Fibroblast of skin of left biceps (primary cell): ENCODE measurements at places on chromosomes 13 and 19.

DNA sequence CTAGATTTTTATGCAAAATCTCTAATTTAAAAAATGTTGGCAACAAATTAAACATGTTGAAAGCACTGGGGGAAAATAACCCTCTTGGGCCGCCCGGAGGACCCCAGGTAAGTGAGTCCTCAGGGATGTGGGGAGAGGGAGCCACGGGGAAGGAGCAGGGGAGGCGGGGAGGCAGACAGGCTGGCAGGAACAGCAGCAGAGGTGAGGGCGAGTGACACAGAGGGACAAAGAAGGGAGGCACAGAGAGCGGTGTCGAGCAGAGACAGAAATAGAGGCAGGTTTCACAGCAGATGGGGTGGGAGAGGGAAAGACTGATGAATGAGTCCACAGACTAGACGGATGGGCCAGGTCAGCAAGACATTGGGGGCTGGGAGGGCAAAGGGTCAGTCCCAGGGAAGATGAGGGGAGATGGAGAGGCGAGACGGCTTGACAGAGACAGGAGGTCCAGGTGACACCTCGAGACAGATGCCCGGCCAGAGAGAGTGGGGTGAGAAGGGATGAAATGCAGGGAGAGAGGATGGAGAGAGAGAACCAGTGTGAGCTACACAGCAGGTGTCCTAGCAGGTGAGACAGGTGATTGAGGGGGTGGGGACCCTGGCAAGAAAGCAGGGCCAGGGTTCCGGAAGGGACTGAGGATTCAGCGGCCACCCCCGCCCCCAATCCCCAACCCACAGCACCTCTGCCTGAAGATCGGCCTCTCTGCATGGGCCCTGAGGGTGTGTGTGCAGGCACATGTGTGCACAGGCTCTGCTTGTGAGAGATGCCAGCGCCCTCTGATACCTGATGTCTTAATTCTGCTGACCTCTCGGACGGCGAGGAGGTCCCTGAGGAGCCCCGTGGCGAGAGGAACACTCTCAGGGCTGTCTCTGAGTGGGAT is 3.8 kb downstream of the LRRC4B start:
- DNase-seq, result no peak

GRCh38 chr13:43935878-43936277 is 56.2 kb downstream of the LACC1 start:
- peak; percentile 25 for DNase-seq

DNA sequence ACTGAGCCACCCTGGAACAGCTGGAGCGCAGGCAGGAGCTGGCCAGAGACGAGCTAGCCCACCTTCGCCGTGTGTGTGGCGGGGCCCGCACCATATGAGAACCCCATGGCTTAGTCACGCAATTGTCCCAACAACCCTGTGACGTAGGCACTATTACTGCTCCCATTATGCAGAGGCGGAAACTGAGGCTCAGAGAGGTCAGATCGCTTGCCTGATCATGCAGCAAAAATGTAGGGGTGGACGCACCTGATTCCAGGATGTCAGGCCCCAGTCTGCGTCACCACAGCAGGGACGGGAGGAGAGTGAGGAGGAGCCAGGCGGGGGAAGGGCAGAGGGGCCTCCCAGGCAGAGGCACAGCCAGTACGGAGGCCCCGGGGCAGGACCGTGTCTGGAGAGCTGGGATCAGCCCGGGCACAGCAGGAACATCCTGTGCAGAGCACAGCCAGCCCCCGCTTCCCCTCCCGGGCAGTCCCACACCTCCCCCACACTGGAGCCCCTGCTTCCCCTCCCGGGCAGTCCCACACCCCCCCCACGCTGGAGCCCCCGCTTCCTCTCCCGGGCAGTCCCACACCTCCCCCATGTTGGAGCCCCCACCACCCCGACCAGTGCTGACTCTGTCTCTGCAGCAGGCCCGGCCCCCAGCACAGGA is 16.7 kb downstream of the PIP5K1C start:
- no peak for DNase-seq

DNA sequence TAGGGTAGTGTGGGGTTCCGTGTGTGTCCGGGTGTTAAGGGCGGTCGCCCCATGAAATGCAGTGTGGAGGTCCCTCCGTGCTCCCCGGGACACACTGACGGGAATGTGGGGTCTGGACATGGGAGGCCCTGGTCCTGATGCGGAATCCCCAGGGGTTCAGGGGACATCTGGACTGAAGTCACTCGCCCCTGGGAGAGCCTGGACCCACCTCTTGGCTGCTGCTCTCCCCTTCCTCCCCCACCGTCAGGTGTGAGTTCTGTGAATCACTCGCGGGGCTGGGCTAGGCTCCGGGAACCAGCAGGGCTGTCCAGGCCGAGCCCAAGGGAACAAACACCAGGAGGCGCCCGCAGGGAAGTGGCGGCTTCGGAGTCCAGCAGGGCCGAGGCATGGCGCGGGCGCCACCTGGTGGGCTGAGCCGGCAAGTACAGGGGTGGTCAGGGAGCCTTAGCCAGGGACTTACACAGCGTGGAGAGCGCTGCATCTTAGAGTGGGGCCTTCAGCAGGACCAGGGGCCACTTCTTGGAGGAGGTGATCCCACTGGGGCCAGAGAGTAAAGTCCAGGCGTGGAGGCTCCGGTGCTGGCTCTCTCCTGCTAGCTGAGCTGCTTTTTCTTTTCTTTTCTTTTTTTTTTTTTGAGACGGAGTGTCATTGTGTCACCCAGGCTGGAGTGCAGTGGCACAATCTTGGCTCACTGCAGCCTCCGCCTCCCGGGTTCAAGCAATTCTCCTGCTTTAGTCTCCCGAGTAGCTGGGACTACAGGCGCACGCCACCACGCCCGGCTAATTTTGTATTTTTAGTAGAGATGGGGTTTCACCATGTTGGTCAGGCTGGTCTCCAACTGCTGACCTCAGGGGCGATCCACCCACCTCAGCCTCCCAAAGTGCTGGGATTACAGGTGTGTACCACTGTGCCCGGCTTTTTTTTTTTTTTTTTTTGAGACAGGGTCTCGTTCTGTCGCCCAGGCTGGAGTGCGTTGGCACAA is 20.1 kb downstream of the WTIP start:
- DNase-seq, result peak; percentile 48

DNA sequence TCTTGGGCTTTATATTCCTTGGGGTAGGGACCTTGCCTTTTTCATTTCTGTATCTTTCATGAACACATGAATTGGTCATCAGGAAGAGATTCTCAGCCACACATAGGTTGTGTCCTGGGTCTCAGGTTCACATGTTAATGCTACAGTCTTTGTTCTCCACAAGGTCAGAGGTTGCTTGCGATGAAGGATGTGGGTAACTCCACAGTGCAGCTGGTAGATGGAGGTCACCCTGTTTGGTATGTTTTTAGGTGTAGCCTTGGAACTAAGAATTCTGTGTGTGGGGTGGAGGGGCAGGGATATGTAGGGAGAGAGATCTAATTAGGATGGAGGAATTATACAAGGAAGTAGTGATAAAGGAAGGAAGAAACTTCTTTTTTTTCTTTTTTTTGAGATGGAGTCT is 23.2 kb downstream of the CEACAM1 start:
- no peak for DNase-seq

- no peak for DNase-seq
These were observed 111.8 kb upstream of the EDNRB start for GRCh38 chr13:78030341-78030896.

DNA sequence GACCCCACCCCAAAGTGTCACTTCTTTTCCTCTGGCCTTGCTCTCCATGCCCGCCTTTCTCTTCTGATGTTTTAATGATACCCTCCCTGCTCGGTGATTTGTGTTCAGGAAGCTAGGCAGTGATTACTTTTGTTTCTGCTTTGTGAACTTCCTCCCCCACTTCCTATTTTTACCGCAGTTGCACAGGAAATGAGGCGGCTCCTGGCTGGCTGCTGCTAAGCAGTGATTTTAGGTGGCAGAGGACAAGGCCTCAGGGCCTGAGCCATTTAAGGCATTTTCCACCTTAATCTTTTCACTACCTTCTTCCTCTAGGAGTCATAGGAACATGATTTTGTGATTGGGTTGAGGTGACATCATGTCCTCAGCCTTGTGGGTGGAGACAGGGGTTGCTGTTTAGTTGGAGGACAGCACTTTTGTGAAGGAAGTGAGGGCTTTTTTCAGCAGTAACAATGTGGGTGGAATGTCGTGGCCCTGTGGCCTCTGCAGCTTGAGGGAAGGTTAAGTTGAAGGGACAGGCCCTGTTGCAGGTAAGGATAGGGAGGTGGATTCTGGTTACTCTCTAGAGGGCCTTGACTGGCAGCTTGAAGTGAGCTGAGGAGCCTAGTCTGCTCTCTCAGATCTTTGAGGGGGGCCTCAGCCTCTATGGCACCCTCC is 15.7 kb downstream of the GARRE1 start:
- DNase-seq, result no peak

DNA sequence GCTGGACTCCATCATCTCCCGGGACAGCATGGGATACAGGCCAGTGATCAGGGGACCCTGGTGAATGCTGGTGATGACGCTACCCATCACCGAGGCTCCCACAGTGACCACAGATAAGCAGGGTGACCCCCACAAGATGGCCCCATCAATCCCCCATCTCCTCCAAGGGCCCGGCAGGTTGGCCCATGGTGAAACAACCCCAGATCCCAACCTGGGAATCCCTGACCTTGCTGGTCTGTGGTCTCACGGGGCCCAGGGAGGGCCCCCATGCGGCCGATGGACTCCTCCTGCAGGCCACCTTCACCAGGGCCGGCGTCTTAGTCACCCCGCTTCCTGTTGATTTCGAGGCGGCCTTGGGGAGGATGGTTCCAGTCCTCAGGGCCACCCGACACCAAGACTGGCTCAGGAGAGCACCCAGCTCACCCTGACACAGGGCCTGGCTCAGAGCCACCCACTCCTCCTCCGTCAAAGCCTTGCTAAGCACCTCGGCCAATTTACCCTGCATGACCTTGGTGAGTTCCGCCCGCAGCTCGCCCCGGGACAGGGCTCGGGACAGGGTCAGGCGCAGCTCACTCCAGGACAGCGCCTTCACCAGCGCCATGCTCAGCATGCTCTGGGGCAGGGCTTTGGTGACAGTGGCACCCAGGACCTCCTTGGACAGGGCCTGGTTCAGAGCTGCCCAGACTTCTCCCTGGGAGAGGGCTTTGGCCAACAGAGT is 10.0 kb downstream of the IQCN start:
- DNase-seq, result no peak

DNA sequence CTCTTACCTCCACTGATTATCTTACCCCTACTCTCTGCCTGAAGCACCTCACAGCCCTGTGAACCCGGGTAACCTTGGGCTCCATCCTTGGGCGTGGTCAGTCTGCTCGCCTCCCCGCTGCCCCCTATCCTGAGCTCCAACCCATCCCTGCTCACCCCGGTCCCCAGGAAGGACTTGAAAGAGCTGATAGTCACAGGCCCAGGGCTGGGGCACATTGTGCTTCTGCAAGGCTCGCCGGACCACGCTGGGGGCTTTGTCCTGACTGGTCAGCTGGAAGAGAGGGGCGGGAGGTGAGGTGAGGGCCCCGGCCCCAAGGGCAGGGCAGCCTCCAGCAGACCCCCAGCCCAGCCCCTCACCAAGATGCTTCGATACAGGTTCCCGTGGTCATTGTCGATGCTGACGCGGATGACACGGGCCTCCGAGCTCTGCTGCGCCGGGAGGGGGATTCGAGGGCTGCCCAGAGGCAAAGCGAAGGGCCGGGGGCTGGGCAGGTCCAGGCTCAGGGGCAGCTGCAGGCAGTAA is 13.0 kb upstream of the EPOR start:
- DNase-seq, result no peak

DNA sequence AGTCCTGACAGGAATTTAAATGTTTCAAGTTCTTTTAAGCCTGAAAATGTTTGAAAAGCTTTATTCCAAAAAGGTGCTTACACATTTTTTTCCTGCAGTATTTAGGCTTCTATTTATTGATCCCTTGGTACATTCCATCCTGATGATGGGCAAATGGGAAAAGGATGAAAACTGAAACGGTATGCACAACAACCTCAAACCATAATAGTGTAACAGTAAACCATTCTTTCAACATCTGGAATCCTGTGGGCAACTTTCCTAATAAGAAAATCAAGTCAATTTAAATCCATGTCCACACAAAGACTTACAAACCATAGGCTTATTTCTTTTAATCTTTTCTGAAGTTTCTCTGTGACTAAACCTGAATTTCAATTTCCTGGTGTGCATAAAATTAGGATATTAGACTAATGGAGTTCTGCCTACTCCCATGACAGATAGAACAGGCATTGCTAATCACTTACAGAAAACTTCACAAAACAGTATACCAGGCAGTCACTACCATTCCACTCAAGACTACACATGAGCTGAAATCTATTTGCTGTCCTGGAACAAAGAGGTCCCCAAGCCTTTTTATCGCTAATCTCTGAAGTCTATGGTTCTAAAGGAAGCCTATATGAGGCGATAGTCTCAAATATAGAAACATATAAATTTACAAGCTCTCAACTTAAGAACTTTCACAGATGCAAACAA is 103.3 kb downstream of the DLEU7 start:
- DNase-seq, result peak; percentile 63

DNA sequence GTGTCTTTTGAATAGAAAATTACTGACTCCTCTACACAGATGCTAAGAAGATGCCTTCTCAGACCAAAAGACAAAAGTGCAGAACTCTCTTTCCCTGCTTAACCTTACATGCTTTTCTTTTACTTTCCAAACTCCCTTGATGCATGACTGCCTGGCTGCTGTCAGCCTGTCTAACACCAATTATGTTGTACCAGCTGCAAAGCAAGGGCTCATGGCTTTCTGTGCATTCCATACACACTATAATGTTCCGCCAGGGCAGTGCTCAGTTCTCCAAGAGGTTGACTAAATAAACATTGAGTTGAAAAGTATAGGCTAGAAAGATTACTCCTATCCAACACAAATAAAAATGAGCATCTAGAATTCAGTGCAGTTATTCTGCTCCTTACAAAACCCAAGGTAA is 330.4 kb upstream of the NBEA start:
- DNase-seq, result no peak

DNA sequence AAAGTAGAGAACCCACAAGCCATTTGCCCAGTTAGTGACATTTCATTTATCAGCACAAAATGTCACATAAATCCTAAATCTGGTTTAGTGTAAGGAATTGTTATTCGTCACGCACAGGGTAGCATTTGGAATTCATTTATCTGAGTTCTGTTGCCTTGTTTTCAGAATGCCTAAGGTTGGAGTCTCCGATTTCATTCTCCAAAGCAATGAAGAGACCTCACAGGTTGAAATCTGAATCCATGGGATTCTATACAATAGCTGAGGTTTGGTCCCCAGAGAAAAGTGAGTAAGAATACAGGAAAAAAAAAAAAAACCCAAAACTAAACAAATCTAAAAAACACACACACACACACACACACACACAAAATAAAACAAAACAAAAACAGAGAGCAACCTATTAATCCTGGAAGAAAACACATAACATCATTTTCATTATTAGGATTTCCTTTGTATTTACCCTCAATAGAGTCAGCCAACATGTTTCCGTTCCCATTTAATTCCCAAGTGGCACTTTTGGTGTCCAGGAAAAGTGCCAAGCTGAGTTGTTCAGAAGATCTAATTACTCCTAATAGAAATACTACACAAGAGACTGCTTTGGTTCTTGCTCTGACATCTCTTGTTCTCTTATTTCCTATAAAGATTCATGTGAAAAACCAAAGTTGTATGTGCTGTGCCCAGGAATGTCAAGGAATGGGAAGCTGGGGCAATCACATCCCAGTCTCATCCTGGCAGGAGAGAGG is 36.2 kb upstream of the LRCH1 start:
- peak; percentile 73 for DNase-seq

GRCh38 chr13:50074843-50075242 is 59.6 kb downstream of the KCNRG start:
- DNase-seq, result no peak

- DNase-seq, result no peak
These were observed 13.2 kb downstream of the ZNF793 start for GRCh38 chr19:37519890-37520289.
